ENCODE measurements at places on chromosomes 12 and 14.

DNA sequence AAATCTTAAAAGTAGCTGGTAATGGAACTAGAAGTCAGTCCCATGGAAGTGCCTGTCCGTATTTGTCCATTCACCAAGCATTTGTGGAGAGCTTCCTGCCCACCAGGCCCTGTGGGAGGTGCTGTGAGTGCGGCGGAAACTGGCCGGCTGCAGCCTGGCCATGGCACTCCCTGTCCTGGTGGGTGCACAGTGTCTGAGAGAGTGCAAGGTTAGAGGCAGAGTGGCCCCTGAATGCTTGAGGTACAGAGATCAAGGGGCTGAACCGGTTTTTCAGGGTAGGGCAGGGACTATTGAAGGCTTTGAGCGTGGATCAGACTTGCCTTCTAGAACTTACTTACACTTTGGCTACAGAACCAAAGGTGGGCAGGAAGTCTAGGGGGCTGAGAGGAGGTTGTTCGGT is 92.9 kb downstream of the ESR2 start:
- no peak for DNase-seq

GRCh38 chr12:108831309-108831991 is 25.9 kb downstream of the SSH1 start:
- DNase-seq = no peak

- no peak for DNase-seq
These were observed 20.3 kb downstream of the PDE6H start for GRCh38 chr12:14993117-14993516.

DNA sequence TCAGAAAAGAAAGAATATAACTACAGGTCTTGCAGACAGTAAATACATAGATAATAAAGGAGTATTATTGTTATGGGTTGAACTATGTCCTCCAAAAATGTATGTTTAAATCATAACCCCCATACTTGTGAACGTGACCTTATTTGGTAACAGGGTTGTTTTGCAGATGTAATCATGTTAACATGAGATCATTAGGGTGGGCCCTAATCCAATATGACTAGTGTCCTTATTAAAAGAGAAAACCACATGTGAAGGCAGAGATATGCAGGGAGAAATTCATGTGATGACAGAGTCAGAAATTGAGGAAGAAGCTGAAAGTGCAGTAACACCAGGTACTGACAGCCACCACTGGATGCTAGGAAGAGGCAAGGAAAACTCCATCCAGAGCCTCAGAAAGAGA is 29.0 kb downstream of the MAGOHB start:
- DNase-seq = no peak

- DNase-seq = no peak
These were observed 7.5 kb downstream of the SHMT2 start for GRCh38 chr12:57236925-57237595.

GRCh38 chr12:114131824-114132223 is 165.7 kb upstream of the RBM19 start:
- no peak for DNase-seq

GRCh38 chr12:100433701-100434100 is 40.0 kb upstream of the NR1H4 start:
- no peak for DNase-seq

DNA sequence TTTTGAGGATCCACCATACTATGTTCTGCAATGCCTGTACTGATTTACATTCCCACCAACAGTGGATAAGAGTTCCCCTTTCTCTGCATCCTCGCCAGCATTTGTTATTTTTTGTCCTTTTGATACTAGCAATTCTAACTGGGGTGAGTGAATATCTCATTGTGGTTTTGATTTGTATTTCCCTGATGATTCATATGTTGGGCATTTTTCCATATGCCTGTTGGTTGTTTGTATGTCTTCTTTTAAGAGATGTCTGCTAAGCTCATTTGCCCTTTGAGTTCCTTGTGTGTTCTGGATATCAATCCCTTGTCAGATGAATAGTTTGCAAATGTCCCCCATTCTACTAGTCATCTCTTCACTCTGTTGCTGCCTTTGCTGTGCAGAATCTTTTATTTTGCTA is 49.0 kb upstream of the MSRB3 start:
- DNase-seq = no peak

- DNase-seq = no peak
These were observed 73.7 kb downstream of the CIT start for GRCh38 chr12:119803381-119803791.

DNA sequence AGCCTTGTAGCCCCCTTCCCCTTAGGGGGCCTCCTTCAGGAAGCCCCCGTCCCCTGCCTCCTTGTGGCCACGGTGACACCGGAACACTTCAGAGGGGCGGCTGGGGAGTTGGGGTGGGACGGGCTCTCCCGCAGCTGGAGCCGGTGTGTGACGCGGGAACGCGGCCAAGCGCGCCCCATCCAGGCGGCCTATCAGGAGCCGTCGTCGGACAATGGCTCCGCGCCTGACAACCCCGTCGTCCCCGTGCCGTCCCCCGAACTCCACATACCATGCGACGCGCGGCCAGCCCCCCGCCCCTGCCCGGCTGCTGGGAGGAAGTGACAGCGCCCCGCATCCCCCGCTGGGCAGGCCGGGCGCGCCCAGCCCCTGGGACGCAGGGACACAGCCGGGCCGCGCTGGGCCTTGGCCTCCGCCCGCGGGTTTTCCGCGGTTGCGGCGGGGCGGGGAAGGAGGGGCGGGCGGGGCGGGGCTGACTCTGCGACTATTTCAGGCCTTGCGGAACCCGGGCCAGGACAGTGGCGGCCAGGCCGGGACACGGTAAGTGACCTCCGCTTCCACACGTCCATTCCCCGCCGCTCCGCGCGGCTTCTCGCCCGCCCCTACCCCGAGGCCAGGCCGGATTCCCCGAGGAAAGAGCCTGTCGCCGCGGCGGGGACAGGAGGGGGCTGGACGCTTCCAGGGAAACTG is at the start of gene TNFAIP2:
TNFAIP2 (plus strand) TSS at position 515 of the 687 bp plus-strand sequence. CDS start 2,997 bp downstream, outside the sequence.
- DNase-seq = no peak

DNA sequence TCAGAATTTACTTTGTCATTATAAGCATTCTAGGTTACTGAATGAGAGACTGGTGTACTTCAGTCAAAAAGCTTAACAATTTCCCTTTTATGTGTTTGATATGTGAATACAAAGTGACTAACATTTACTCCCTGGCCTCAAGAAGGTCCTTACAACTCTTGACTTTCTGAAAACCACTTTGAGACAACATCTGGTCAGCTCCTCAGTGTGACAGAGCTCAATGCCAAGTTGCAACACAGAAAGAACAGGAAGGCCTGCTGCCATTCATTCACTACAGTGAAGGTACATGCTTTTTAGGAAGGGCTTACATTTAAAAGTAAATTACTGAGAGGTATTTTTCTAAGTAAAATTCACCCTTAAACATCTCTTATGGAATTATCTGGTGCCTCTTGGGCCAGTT is 2.3 kb upstream of the NAA30 start:
- no peak for DNase-seq

DNA sequence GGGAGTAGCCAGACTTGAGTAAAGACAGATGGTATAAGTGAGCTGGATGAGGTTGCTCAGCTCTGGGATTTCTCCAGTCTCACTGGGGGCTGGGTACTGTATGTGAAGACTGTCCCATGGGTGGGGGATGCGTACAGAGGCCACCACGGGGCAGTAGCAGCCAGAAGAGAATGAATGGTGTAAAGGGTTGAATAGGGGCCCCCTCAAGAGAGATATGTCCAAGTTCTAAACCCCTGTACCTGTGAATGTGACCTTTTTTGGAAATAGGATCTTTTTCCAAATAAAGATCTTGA is 21.8 kb upstream of the BCDIN3D start:
- no peak for DNase-seq

DNA sequence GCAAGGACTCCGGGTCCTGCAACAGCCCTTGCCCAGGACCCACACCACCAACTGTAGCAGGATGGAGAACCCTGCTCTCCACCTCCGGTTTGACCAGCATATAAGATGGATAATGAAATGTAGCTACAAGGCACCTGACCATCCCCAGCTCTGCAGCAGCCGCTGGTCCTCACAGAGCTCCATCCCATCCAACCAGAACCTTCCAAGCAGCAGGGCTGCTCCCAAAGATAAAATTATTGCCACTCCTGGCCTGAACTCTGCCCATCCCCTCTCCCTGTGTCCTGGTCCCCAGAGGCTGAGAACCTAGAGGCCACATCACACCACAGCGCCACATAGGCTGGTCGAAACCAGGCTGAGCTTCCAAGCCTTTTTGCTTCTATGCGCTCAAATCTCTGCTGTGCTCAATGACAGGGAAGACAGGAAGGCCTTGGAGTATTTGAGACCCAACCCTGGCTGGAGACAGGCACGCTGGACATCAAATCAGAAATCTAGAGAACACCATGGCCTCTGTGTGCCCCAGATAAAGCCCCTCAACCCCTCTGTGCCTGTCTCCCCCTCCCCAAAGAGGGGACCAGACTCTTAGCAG is 4.2 kb downstream of the CDK2AP1 start:
- DNase-seq = no peak

GRCh38 chr14:53295985-53296582 is 143.0 kb upstream of the DDHD1 start:
- peak; percentile 35 for DNase-seq

GRCh38 chr14:31489691-31490090 is 1.9 kb upstream of the GPR33 start:
- DNase-seq = no peak

- DNase-seq = peak; percentile 84
These were observed 3.5 kb upstream of the TSPAN9 start for GRCh38 chr12:3073438-3074250.

GRCh38 chr12:53195516-53196420 is 11.3 kb downstream of the ITGB7 start:
- no peak for DNase-seq

All from CD4-positive, alpha-beta T cell treated with Interleukin-6 at 100 ng/mL for 8 hours (primary cell).